CD4-positive, alpha-beta T cell treated with Interleukin-1 beta for 1 hour (primary cell): ENCODE measurements at places on chromosomes 6 and 20.

DNA sequence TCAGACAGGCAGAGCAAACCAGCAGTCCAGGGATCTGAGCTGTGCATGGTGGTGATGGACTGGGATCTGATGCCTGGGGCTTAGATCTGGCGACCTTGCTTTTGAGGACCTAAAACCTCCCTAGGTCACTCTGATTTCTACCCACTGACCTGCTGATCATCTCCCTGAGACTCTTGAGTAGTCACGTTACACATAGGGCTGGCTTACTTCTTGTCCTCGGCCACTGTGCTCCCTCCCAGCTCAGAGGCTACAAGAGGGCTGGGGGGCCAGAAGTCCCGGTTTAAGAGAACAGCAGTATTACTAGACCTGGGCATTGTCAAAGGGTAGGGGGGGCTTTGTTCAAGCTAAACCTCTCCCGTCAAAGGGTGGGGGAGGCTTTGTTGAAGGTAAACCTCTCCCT is 5.5 kb downstream of the DYNLT1 start:
- no peak for DNase-seq

DNA sequence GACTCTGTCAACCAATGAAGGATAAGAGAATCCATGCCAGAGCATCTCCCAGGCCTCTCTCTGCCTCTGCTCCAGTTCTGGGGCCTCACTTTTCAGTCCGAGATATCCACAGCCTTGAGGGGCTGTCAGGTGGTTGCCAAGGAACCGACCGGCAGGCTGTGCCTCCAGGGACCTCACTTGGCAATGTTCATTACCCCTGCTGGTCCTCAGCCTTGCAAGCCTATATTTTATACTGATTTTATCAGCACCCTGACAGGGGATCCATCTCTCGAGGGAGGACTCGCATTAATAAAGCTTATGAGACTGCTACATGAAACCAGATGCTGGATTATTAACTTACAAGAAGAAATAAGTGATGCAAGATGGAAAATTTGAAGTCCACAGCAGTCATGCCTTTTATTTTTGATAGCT is 39.9 kb downstream of the TMC2 start:
- no peak for DNase-seq

- no peak for DNase-seq
These were observed 57.3 kb downstream of the FAM83B start for GRCh38 chr6:54903884-54904283.

DNA sequence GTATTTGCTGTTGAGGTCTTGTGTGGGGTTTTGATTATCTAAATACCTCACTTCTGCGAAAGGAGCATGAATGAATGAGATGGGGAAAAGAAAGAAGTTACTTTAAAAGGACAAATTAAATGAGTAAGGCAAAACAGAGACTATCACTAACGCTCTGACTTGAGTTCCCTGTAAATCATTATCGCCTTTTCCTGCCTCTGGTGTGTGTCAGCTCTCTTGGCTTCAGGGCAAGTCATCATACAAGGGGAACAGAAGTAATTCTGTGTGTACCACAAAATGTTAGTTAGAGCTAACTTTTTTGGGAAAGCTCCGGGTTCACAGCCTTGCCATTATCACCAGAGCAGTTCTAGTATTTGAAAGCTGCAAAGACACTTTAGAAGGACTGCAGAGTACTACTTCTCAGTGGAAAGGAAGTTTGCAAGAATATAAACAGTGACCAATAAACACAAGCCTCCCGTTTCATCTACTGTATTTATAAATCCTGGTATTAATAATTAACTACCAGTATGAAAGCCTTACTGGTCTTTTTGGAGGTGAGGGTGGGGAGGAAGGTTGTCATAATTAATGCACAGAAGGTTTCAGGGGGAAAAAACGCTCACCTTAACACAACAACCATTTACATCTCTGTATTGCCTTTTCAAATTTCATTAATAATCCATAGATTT is 1.2 kb downstream of the DZANK1 start:
- no peak for DNase-seq

DNA sequence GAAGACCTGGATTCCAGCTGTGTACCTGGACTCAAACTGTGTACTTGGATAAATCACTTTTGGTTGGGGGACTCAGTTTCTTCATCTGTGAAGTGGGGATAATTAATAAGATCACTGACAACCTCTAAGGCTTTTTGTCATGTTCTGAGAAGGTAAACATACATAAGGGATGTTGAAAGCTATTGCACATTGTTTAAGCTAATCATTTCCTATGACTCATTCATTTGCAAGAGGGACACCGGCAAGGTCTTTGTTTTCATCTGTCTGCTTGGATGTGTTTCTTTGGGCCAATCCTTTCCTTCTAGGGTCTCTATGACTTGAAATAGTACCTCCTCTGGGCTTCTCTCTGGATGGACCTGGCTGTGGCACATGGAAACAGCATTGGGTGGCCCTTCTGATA is 6.8 kb downstream of the PROKR2 start:
- DNase-seq, result no peak

GRCh38 chr20:23260181-23260840 is 90.3 kb upstream of the NXT1 start:
- no peak for DNase-seq

DNA sequence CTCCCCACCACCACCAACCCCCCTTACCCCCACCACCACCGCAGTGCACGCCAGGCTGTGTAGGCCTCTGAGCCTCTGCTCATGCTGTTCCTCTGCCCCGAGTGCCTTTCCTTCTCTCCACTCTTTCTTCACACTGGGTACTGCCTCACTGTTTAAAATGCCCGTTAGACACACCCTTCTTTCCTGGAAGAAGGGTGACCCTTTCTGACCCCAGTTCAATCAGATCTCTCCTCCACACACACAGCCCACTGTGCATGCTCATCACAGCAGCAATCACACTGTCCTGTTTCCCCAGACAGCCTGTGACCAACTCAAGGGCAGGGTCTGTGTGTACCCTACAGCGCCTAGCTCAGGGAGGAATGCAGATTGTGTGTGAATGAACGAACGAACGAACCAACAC is 10.0 kb downstream of the TMEM74B start:
- DNase-seq, result no peak

GRCh38 chr6:89138173-89138572 is 7.7 kb upstream of the PM20D2 start:
- DNase-seq, result no peak

DNA sequence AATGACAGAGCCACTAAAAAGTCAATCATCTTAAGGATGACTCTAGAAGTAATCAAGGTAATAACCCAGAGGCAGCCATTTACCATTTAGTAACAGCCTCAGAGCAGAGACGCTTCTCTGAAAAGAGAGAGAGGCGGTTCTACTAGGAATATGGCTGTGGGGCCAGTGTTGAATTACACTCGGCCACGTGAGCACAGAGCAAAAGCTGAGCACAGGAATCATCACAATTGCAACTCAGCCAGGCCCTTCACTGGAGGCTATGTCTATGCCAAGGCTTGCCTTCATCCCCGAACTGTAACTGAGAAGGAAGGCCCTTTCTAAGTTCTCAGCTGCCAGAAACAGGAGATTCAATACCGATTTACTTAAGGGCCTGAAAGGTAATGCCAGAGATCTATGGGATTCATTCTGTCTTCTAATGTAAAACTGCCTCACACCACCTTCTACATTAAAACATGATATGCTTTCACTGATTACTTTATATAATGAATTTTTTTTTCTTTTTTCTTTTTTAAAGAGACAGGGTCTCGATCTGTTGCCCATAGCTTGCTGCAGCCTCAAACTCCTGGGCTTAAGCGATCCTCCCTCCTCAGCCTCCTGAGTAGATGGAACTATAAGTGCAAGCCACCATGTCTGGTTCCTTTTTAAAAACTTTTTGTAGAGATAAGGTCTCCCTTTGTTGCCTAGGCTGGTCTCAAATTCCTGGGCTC is 67.6 kb downstream of the NUDT3 start:
- DNase-seq, result no peak

DNA sequence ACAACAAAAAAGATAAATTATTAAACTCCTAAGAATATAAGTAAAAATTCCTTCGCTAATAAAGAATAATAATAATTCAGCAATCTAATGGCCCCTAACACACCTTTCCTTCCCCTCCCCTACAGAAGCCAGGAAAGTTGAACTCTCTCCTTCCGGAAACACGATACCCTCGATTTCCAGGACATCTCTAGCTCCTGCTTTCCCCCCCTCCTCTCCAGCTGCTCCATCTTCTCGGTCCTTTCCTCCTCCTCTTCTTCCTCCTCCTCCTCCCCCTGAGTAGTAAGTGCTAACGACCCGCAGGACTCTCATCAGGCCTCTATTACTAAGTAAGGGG is 603 bp downstream of the TASP1 start:
- no peak for DNase-seq

DNA sequence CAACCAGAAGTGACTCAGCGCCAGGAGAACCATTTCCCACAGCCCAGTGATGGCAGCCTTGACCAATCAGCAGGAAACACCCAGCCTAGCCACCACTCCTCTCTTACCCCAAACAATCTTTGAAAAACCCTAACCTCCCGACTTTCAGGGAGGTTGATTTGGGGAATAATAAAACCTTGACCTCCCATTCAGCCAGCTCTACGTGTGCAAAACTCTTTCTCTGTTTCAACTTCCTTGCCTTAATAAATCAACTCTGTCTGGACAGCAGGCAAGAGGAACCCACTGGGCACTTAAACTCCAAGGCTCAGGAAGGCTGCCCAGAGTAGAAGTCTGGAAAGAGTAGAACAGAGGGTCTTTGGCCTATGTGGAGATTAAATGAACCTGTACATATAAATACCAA is 35.0 kb downstream of the SERPINB1 start:
- no peak for DNase-seq
